Activated CD4-positive, alpha-beta T cell treated with anti-CD3 and anti-CD28 coated beads, Interleukin-2, amount 10 ng/mL, durations not matched to agents 24 days and 14 days (primary cell): ENCODE measurements at places on chromosomes 2 and 18. TPM values are rescaled to one million over a fixed set of nuclear protein-coding genes. Genes with fewer than 3 reads are reported as not detected.

GRCh38 chr2:138823666-138824065, 43.5 kb upstream of the NXPH2 start:
- no peak for DNase-seq
- no peaks in the 10 kb centered on the region for H3K36me3 ChIP-seq
- H3K27ac ChIP-seq, result no peak overlapping the region
- H3K4me1 ChIP-seq, result no peaks in the 10 kb centered on the region

GRCh38 chr2:157837851-157838441, 38.2 kb downstream of the ACVR1 start:
- H3K4me1 ChIP-seq, result peaks cover 45% of the 10 kb centered on the region
- peak overlapping the region; percentile 61 for H3K4me3 ChIP-seq
- no peak for DNase-seq
- H3K27me3 ChIP-seq, result no peaks in the 10 kb centered on the region
- peaks cover 36% of the 10 kb centered on the region for H3K36me3 ChIP-seq

DNA sequence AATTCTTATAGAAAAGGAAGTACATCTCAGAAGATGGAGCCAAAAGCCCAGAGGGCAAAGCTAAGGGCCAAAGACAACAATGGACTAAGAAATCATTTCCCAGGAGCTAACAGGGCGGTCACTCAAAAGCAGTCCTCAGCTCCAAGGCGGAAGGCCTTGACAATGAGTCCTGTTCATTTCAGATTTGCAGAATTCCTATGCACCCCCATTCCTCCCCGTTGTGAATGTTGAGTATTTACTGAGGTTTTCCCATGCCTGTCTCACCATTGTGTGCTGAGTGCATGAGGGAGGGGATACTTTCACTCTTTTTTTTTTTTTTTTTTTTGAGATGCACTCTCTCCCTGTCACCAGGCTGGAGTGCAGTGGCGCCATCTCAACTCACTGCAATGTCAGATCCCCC, 18.8 kb upstream of the DTNB start:
- H3K4me3 ChIP-seq, result no peak overlapping the region
- H3K27ac ChIP-seq, result no peak overlapping the region
- DNase-seq, result no peak
- peaks cover 5% of the 10 kb centered on the region for H3K27me3 ChIP-seq
- H3K36me3 ChIP-seq, result no peaks in the 10 kb centered on the region

GRCh38 chr2:213751446-213751845, 467.2 kb downstream of the SPAG16 start:
- H3K27ac ChIP-seq, result no peak overlapping the region
- no peaks in the 10 kb centered on the region for H3K36me3 ChIP-seq
- no peaks in the 10 kb centered on the region for H3K27me3 ChIP-seq
- no peaks in the 10 kb centered on the region for H3K4me1 ChIP-seq

The WNT6 gene
- not detected in 2 replicates for total RNA-seq

The TRABD2A gene
- 56.3 and 59.6 TPM in 2 replicates for total RNA-seq

The ICA1L gene
- 6.6 and 7.8 TPM in 2 replicates for total RNA-seq

The CCL20 gene
- total RNA-seq, result 3.2 and 4.4 TPM in 2 replicates

The DSG2 gene
- total RNA-seq, result 0.33 and 0.47 TPM in 2 replicates

- peak overlapping the region; percentile 27 for H3K27ac ChIP-seq
- H3K4me3 ChIP-seq, result peak overlapping the region; percentile 50
- DNase-seq, result peak; percentile 73
- H3K36me3 ChIP-seq, result peaks cover 37% of the 10 kb centered on the region
- no peaks in the 10 kb centered on the region for H3K27me3 ChIP-seq
Measured at GRCh38 chr2:37005118-37005868, 39.0 kb upstream of the STRN start.

DNA sequence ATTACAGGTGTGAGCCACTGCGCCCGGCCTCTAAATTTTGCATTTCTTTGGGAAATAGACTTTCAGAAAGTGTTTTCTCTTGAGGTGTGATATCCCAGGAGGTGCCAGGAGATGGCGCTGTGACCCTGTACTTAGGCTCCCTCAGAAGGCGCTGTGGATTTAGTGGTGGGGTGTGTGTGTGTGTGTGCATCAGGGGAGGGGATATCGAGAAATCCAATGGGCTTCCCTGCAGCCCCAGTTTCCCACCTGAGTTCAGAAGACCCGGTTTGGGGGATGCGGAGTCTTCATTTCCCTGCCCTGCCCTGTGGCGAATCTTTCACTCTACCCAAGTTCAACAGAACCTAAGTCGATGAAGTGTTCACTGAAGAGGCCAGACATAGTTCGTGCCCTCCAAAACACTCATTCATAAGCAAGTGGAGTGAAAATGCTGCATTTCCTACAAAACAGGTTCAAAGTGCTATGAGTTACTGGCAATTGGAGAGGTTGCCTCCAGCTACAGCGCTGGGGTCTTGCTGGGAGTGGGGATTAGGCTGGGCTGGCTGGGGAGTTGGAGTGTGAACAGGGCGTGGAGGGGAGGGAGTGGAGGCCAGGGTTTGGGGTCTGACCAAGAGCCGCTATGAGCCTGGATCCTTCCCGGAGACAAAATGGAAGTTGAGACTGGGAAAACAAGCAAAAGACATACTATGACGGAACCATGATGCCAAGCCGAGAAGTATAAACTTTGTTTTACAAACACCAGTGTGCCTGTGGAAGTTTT, 6.5 kb upstream of the WNT6 start:
- H3K36me3 ChIP-seq, result no peaks in the 10 kb centered on the region
- peaks cover 4% of the 10 kb centered on the region for H3K4me1 ChIP-seq
- DNase-seq, result peak; percentile 86
- no peak overlapping the region for H3K27ac ChIP-seq
- H3K27me3 ChIP-seq, result peaks cover 60% of the 10 kb centered on the region

DNA sequence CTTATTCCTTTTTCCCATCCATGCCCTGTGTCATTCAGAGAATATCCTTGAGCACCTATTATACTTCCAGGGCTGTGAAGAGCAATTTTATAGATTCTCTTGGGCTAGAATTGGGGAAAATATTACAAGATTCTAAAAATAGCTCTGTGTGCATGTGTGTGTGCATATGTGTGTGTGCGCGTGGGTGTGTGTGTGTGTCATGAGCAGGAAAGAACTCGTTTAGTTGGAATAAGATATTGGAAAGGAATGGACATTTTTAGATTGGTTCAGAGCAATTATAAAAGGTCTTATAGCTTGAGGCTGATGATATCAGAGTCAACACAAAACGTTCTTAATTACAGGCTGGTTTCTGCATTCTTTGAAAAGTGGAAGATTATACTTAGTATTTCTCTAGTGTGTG, 212.1 kb upstream of the COPS8 start:
- H3K4me3 ChIP-seq, result no peak overlapping the region
- peaks cover 2% of the 10 kb centered on the region for H3K27me3 ChIP-seq
- H3K4me1 ChIP-seq, result peaks cover 4% of the 10 kb centered on the region
- H3K27ac ChIP-seq, result no peak overlapping the region
- no peaks in the 10 kb centered on the region for H3K36me3 ChIP-seq

DNA sequence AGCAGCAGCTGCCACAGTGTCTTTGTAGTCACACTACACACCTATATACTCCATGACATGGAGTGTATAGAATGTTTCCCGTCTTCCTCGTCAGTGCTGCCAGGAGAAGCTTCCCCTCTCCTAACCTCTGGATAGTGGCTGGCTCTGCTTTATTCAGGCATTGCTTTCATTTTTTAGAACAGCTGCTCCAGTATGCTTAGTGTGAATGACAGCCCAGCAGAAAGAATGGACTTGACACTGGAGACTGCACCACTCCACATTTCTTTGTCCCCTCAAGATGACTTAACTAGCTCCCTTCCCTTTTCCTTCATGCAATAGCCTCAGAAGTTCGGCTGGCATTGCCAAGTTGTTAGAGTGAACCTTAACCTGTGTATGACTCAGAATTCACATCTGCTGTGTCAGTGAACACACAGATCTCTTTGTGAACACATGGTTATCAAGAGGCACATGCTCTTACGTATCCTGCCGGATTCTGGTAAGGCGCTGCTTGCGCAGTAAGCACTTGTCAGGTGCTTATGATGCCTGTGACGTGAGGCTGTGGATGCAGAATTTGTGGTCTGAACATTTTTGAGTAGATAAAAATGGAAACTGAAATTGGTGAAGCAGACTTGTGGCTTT, 73.9 kb downstream of the NEDD4L start:
- H3K4me1 ChIP-seq, result peaks cover 9% of the 10 kb centered on the region
- no peaks in the 10 kb centered on the region for H3K36me3 ChIP-seq
- no peak overlapping the region for H3K27ac ChIP-seq

GRCh38 chr18:49658823-49659404, 97.1 kb downstream of the LIPG start:
- no peaks in the 10 kb centered on the region for H3K4me1 ChIP-seq
- H3K27ac ChIP-seq, result no peak overlapping the region
- H3K4me3 ChIP-seq, result no peak overlapping the region
- no peaks in the 10 kb centered on the region for H3K36me3 ChIP-seq
- DNase-seq, result no peak
- H3K27me3 ChIP-seq, result peaks cover 3% of the 10 kb centered on the region
